ENCODE measurements at places on chromosomes 1 and 21. TPM values are rescaled to one million over a fixed set of nuclear protein-coding genes. Genes with fewer than 3 reads are reported as not detected.

ALX3 gene
- polyA plus RNA-seq = not detected

GJA4 gene
- 37.1 TPM for polyA plus RNA-seq

SNX7 gene
- 21.9 TPM for polyA plus RNA-seq

RGS16 gene
- 8.7 TPM for polyA plus RNA-seq

MUL1 gene
- 19.4 TPM for polyA plus RNA-seq

PEX19 gene
- polyA plus RNA-seq = 45.3 TPM

TTC3 gene
- polyA plus RNA-seq = 107 TPM

LY9 gene
- 0.34 TPM for polyA plus RNA-seq

DNA sequence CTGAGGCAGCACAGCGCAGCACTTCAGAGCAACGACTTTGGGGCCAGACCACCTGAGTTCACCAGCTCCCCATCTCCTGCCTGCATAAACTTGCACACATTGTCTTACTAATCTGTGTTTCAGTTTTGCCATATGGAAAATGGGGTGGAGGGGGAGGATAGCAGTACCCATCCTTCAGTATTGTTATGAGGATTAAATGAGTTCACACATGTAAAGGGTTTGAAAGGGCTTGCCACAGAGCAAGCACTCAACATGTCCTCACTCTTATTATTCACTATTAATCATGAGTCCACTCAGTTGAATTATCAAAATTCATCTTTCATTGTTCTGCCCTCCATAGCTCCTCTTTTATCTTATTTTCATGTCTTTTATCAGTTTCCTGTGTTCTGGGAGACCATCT lies 40.1 kb upstream of the BMP8B start:
- no peak for DNase-seq

GRCh38 chr1:17239420-17239819 lies 9.5 kb upstream of the PADI3 start:
- DNase-seq = peak; percentile 80

DNA sequence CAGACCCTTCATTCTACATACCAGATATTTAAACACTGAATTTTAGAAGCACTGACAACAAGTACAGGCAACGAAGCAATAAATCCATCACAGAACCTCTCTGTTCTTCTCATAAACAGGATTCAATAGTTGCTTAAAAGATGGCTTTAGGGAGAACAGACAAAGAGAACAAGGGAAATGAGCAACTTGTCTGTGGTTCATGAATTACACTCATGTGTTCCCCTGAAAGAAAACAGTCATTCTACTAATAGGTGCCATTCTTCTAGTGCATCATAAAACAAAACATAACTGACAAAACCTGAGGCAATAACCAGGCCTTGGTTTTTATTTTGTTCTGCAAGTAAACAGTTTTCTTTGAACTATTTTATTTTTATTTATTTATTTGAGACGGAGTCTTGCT lies 6.8 kb downstream of the GNL2 start:
- no peak for DNase-seq

- peak; percentile 10 for DNase-seq
Observed at GRCh38 chr1:3819771-3820200, 23.5 kb upstream of the LRRC47 start.

GRCh38 chr1:30283199-30283962 lies 440.0 kb downstream of the MATN1 start:
- DNase-seq = no peak

- no peak for DNase-seq
Observed at GRCh38 chr1:227422581-227422980, 104.3 kb upstream of the CDC42BPA start.

- DNase-seq = no peak
Observed at GRCh38 chr21:39863111-39863510, 4.1 kb upstream of the PCP4 start.

- DNase-seq = peak; percentile 62
Observed at GRCh38 chr21:41868062-41868710, 11.0 kb downstream of the PRDM15 start.

- no peak for DNase-seq
Observed at GRCh38 chr21:25559746-25560145, 47.5 kb downstream of the MRPL39 start.

DNA sequence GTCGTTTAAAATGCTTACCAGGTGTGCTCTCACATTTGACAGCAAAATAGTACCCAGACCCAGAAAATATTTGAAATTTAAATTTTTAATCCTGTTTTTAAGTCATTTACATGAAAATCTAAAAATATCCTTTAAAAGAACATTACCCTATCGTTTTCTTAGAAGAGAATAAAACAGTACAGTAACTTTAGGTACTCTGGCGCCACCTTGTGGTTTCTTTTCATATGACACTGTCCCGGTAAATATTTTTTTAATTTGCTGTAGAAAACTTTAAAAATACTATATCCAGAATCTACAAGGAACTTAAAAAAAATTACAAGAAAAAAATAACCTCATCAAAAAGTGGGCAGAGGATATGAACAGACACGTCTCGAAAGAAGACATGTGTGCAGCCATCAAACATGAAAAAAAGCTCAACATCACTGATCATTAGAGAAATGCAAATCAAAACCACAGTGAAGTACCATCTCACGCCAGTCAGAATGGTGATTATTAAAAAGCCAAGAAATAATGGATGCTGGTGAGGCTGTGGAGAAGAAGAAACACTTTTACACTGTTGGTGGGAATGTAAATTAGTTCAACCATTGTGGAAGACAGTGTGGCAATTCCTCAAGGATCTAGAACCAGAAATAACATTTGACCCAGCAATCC lies 129.2 kb downstream of the RGS21 start:
- peak; percentile 63 for DNase-seq

DNA sequence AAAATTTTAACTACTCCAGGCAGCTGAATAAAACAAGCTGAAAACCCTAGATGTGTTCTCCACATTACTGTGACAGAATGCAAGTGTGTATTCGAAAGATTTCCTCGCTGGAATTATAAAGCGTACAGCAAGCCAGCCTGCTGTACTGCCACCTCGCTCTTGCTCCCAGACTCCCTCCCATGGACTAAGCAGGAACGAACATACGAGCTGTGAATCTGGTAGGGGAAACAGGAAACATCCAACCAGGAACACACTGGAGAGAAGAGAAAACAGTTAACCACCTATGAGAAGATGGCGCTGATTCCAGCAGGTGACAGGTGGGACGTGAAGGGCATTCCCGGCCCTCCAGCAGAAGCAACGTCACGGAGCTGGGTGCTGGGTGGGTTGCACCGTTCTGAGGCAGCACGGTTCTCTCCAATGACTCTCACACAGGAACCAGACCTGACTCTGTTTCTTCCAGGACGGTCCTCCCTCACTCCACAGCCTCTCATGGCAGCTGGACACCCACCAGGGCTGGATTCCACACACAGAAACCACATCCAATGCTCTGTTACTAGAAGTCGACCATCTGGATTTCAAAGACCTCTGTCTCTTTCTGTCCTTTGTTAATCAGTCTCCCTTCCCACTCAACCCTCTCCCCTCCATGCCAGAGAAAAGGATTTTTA lies 219.2 kb downstream of the RERE start:
- peak; percentile 56 for DNase-seq

GRCh38 chr1:54297596-54298283 lies 97.8 kb downstream of the MRPL37 start:
- no peak for DNase-seq

DNA sequence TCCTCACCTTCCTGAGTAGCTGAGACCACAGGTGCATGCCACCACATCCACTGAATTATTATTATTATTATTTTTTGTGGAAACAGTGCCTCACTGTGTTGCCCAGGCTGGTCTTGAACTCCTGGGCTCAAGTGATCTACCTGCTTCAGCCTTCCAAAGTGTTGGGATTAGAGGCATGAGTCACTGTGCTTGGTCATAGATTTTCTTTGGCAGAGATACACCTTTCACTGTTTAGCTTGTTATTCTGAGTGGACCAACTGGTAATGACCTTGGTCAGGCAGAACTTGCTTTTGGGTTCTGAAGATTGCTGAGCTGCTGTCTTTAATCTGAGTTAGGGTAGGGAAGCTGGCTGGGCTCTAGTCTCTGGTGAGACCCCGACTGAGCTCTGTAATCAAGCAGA lies 66.8 kb downstream of the DNAH14 start:
- DNase-seq = no peak

- no peak for DNase-seq
Observed at GRCh38 chr1:94912263-94913184, 14.4 kb downstream of the CNN3 start.

GRCh38 chr21:45573452-45574035 lies 31.3 kb upstream of the SLC19A1 start:
- no peak for DNase-seq

DNA sequence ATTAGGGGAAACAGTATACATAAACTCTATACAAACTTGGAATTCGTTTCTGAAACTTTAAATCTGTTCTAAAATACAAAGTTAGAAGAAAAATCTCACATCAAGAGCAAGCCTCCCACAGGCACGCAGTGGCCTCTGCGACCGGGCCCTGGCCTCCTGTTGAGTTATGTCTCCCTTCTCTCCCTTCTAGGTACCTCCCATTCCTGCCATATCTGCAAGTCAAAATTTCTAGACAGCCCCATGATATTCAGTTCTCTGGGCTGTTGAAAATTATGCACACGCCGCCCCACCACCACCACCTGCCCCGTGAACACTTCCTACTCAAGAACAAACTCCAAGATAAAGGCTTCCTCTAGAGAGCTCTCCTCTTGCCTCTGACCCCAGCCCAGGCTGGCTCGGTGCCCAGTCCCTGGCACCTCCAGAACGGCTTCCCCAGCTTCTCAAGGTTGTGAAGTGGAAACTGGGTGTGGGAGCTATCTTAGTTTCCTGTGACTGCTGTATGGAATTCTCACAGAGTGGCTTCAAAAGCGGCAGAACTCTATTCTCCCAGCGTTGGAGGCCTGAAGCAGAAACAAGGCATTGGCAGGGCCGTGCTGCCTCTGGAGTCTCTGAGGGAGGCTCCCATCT lies 37.7 kb upstream of the LRP8 start:
- DNase-seq = no peak

DNA sequence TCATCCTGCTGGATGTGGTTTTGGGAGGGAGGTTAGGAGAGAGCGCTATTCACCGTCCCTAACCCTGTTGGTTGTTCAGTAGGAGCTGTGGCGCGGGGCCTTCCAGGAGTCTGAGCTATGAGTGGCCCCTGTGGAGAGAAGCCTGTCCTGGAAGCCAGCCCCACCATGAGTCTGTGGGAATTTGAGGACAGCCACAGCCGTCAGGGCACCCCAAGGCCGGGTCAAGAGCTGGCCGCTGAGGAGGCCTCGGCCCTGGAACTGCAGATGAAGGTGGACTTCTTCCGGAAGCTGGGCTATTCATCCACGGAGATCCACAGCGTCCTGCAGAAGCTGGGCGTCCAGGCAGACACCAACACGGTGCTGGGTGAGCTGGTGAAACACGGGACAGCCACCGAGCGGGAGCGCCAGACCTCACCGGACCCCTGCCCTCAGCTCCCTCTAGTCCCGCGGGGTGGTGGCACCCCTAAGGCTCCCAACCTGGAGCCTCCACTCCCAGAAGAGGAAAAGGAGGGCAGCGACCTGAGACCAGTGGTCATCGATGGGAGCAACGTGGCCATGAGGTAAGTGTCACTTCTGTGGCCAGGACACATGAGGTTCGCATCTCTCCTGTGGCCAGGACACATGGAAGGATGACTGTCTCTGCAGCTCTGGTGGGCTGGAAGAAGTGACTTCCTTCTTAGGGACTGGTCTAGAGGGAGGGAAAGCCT lies 1.2 kb downstream of the ZC3H12A start:
- DNase-seq = no peak

DNA sequence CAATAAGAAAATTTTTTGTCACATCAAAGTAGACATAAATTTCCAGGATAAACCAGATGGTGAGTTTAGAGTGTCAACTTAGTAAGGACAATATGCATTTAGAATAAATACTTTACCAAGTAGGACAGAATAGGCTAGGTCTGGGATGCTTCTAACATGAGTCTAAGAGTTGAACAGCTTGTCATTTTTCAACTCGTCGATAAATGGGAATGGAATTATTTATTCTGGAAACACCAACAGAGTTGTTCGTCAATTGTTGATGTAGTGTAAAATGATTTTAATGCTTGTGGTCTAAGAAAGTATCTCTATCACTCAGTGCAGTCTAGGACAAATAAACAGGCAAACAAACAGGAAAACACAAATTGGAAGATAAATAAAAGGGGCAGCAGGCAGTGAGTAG lies 358.4 kb upstream of the ST6GALNAC5 start:
- DNase-seq = no peak

DNA sequence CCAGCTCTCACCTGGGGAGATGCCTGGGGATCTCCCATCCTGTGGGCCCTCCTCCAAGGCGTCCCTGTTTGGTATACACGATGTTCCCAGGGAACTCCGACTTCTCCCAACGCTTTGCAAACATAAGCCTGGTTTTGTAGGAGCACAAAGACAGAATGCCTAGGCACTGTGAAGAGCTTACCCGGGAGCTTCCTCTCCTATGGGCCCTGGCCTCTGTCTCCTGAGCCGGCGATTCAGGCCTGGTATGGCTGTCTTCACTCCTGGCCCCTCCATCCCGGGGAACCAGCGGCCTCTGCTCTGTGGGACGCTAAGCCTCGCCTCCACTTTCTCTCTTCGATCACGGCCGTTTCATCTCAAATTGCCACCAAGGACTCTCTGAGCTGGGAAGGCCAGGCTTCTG lies 59.6 kb upstream of the ACTRT2 start:
- no peak for DNase-seq

- DNase-seq = no peak
Observed at GRCh38 chr1:7278827-7279765, 492.0 kb upstream of the VAMP3 start.

GRCh38 chr21:28221984-28222383 lies 770.7 kb downstream of the LTN1 start:
- DNase-seq = no peak

DNA sequence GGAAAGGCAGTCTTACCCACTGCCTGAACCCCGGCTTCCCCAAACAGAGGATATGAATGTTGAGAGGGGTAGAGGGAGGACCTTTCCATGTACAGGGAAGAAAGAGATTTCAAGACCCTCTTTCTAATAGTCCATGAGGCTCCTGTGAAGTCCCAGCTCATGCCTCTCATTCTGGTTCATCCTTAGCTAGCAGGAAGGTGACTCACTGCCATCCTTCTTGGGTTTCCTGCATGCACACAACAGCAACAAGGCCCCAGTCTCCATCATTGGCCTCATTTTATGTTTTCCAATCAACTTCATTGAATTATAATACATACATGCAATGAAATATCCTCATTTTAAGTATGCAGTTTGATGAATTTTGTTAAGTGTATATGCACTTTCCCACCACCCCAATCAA lies 46.2 kb downstream of the SYT2 start:
- no peak for DNase-seq

GRCh38 chr1:47830021-47830420 lies 167.2 kb downstream of the TRABD2B start:
- DNase-seq = no peak

All from hindlimb muscle (tissue), 1 donor.